GM06990 (cell line): ENCODE measurements at places on chromosomes 16 and 17.

DNA sequence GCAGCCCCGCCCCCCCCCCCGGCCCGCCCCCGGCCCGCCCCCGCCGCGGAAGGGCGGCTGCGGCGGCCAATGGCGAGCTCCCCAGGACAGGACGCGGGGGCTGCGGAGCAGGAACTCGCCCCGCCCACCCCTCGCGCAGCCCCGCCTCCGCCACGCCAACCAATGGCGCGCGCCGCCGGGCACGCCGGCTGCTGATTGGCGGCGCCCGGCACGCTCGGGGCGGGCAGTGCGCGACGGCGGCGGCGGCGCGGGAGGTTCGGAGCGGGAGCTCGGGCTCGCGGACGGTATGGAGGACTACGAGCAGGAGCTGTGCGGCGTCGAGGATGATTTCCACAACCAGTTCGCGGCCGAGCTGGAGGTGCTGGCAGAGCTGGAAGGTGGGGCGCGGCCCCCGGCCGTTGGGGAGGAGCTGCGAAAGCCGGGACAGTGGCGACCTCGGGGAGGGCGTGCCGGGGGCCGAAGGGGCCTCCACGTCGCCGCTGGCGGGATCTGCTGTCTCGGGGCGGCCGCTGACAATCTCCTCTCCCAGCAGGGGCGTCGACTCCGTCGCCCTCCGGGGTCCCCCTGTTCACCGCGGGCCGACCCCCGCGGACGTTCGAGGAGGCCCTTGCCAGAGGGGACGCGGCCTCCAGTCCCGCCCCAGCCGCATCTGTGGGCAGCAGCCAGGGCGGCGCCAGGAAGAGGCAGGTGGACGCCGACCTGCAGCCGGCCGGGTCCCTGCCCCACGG is at the start of gene CHTF18:
CHTF18 (plus strand) TSS at position 222 of the 728 bp plus-strand sequence; CDS start at position 287, 65 bp downstream.
- peak; percentile 94 for DNase-seq

DNA sequence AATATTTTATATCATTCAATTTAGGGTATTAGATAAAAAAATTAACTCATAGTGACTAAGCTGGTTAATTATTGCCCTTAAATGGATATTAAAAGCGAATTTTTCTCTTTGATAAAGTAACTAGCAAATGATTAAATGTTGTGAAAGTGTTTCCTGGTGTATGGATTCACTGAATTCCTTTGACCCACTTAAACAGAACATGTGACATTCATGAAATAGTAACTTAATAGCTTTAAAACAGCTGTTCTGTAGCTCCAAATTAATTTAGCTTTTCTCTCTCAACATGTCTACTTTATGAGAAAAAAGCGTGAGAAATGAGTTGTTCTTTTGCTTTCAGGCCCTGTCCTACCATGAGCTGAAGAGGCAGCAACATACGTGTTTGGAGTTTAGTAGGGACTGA is 36.4 kb upstream of the APPBP2 start:
- DNase-seq, result no peak

- DNase-seq, result no peak
Observed at GRCh38 chr16:9885467-9885866, 296.8 kb downstream of the GRIN2A start.

DNA sequence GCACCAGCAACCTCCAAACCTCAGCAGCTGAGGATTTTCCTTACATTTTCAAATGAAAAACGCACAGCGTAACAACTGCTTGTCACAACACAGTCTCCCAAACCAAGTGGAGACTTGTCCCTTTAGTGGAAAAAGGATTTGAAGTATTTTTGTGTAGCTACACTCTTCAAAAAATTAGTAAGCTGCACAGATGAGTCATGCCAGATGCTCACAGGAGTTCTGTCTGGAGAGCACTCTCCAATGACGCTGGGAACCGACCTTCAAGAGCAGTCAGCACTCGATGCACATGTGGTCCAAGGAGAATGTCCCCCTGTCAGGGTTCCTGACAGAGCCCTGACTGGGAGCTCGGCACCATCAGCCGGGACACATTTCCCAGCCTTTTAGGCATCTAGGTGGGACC is 39.8 kb downstream of the MAP1LC3B start:
- DNase-seq, result no peak

- no peak for DNase-seq
Observed at GRCh38 chr17:30275911-30276310, 15.8 kb downstream of the BLMH start.

DNA sequence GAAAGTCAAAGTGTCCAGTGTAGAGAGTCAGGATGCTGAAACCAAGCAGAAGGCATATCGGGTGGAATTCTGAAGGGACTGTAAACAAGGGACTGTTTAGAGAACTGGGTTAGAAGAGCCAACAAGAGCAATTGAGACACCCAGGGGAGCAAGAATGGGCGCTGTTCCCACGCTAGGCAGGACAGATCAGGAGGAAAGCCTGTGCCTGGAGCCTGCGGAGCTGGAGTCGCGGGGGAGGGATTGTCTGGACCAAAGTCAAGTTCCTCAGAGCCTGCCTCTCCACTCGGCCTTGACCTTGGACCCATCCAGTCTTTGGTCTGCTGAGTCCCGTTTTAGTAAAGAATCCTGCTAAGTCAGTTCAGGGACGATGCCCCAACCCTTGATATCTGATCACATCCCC is 14.7 kb upstream of the KLHL36 start:
- DNase-seq, result no peak

- no peak for DNase-seq
Observed at GRCh38 chr17:78567991-78568390, 9.2 kb downstream of the DNAH17 start.

GRCh38 chr17:12673788-12674187 is 8.1 kb downstream of the MYOCD start:
- DNase-seq, result no peak

DNA sequence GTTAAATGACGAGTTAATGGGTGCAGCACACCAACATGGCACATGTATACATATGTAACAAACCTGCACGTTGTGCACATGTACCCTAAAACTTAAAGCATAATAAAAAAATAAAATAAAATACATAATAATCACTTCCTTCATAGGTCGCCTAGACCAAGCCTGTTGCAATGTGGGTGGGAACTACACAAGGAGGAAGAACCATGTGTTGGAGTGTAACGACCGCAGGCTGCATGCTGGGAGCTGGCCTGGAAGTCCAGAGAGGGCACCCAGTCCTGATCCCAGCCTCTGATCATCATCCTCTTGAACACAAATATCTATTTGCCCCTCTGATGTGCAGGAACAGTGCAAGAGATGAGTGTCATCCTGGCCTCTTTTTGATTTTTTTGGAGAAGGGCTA is 224.7 kb upstream of the ASIC2 start:
- no peak for DNase-seq

- DNase-seq, result no peak
Observed at GRCh38 chr17:78643326-78643725, 66.1 kb upstream of the DNAH17 start.

DNA sequence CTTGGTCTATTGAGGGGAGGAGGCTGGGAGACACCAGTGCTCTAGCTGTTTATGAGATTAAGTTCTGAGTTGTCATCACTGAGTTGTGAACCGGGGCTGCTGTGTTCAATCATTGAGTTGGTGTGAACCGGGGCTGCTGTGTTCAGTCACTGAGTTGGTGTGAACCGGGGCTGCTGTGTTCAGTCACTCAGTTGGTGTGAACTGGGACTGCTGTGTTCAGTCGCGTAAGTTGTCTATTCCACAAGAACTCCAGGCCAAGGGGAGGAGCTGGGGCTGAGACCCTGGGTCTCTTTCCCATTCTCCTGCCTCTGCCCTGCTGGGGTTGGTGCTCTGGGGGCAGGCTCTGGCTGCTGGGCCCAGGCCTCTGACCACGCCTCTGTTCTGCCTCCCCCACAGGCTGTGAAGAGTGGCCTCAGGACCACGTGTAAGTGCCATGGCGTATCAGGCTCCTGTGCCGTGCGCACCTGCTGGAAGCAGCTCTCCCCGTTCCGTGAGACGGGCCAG is 24.5 kb downstream of the WNT9B start:
- DNase-seq, result no peak

GRCh38 chr16:51150165-51150887 is 744 bp downstream of the SALL1 start:
- DNase-seq, result no peak

- DNase-seq, result no peak
Observed at GRCh38 chr17:50808888-50809287, 26.5 kb upstream of the WFIKKN2 start.

DNA sequence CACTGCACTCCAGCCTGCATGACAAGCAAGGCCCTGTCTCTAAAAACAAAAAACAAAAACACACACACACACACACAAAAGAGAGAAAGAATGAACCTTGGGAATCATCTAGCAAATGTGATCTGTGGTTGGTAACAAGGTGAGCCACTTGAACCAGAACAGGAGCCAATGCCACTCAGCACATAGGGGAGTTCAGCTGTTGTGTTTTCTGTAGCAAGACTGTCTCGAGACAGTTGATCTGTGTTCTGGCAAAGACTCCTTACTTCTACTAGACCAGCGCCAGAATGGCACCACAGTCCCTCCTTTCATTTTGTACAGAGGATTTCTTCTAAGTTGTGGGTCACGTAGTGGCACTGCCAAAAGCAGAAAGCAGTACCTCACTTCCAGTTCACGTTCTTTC is 20.7 kb downstream of the ATP2A1 start:
- DNase-seq, result no peak

DNA sequence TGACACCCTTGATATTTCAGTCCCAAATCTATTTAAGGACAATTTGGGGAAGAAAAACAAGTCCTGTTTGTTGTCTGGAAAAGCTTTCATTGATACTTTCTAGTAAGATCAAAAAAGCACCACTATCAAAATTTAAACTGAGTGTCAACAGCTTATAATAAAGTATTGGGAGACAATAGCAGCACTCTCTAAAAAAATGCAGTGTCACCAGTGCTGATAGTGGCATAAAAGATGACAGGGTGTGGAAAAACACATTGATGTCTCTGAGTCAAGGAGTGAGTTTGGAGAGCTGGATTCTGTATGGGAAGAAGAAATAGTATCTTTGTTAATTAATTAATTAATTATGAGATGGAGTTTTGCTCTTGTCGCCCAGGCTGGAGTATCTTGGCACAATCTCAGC is 8.3 kb upstream of the TOM1L1 start:
- DNase-seq, result no peak

- no peak for DNase-seq
Observed at GRCh38 chr17:28725660-28726225, 290 bp downstream of the TLCD1 start.

DNA sequence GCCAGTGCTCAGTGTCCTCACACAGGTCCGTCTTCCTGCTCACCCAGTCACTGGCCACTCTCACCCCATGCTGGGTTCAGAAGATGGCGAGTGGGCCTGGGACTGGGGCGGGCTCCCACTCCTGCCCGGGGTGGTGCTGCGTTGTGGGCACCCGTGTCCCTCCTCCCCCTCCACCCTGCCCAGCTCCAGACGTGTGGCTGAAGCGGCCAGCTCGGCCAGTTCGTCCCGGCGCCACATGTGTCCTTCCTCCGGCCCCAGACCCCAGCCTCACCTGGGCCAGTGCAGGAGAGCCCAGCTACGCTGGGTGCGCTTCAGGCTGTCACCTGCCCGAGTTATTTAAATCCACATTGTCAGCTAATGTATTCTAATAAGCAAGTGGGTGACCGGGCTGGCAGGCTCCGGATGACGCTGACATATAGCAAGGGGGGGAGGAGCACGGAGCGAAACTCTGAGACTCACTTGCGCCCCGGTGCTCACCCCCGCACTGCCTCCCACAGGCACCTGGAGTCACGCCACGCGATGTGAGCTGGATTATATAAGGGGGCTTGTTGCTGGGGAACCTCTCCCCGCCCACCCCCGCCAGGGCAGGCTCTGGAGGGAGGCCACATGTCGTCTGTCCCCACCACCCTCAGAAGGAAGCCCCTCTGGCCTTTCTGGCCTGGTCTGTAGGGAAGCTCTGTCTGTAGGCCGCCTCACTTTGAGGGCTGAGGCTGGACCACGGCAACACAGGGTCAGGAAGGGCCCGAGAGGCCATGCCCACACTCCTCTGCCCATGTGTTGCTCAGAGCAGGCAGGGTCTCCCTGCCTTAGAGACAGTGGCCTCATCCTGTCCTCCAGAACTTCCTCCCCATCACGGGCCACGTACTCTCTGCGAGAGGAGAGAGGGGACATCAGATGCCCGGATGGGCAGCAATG is 7.1 kb upstream of the BAIAP2 start:
- no peak for DNase-seq

DNA sequence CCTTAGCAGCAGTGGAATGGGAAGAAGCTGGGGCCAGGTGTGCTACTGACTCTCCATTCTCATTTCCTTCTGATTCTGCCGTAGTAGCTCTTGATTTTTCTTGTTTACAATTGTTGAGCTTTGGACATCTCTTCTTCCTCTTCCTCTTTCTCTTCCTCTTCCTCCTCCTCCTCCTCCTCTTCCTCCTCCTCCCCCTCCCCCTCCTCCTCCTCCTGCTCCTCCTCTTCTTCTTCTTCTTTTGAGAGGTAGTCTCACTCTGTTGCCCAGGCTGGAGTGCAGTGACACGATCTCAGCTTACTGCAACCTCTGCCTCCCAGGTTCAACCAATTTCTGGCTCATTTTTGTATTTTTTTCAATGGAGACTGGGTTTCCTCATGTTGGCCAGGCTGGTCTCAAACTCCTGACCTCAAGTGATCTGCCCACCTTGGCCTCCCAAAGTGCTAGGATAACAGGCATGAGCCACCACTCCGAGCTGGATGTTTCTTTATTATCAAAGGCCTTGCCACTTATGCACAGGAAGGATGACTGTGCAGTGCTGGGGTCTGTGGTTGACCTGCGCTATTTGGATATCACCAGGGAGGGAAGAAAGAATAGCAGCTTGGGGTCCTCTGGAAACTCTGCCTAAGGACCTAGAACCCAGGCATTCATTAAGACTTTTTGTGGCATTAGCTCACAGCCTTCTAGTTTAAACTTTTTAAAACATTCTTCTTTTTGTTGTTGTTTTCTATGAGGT is 127.8 kb upstream of the KCNJ16 start:
- no peak for DNase-seq

- DNase-seq, result no peak
Observed at GRCh38 chr16:67922740-67923139, 8.9 kb downstream of the CTRL start.

GRCh38 chr17:33002246-33002645 is 10.6 kb downstream of the SPACA3 start:
- DNase-seq, result no peak

DNA sequence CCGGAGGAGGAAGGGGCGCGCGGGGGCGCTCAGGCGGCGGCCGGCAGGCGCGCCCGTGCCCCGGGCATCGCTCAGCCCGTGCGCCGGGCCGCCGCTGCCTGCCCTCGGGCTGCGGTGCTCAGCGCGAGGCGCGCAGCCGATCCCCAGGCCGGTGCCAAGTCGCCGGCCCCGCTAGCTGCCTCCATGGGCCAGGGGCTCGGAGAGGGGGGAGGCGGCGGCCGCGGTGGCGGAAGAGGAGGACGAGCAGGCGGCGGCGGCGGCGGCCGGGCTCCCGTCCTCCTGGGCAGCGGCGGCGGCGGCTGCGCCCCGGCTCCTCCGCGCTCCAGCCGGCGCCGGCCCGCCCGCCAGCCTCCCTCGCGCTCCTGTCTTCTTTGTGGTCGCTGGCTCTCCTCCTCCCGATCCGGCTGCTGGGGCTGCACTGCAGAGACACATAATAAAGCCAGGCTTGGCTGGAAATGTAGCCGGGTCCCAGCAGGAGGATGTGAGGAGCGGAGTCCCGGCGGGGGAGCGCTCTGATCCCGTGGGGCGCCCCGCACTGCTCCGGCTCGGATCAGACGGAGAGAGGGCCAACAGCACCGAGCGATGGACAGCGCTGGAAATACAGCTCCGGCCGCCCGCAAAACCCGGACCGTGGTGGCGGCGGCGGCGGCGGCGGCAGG is 889 bp upstream of the ZNF423 start:
- DNase-seq, result peak; percentile 36

GRCh38 chr17:861364-861763 is 79.2 kb downstream of the MRM3 start:
- no peak for DNase-seq
